ENCODE measurements at places on chromosomes 2 and 18. TPM values are rescaled to one million over a fixed set of nuclear protein-coding genes. Genes with fewer than 3 reads are reported as not detected.

ELP2 gene
- 43.3 TPM for total RNA-seq

HOXD13 gene
- 0.06 TPM for total RNA-seq

DSG1 gene
- total RNA-seq, result not detected

SH3RF3 gene
- 6.1 TPM for total RNA-seq

FSIP2 gene
- not detected for total RNA-seq

DNA sequence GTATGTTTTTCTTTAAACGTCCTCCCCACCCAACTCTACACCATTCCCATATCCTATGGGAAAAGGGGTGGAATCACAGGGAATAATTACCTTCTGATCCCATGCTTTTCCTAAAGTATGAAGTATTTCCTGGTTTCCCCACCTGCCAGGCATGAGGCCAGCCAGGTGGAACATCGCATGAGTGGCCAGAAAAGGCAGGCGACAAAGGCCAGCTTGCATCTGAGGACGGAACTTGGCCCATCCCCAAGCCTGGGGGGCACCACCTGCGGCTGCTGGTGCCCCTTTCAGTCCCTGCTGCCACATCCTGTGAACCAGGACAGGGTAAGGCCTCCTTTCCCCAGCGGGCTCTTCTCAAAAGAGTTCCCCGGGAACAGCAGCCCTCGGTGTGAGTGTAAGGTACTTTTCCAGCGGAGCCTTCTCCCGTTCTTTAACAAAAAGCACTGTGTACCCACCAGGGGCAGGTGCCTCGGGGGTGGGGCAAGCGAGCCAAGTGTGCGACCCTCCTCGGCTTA, 1.2 kb upstream of the ERFE start:
- no peak overlapping the region for H3K4me3 ChIP-seq
- H3K27ac ChIP-seq, result no peak overlapping the region
- no peak for DNase-seq

- peaks cover 34% of the 10 kb centered on the region for H3K4me1 ChIP-seq
- no peaks in the 10 kb centered on the region for H3K27me3 ChIP-seq
- peak within 1 kb of the TSS; percentile 92 for H3K4me3 ChIP-seq
- H3K27ac ChIP-seq, result peak within 1 kb of the TSS; percentile 75
Observed at GRCh38 chr18:44680273-44681075, at the start of gene SETBP1. SETBP1 (plus strand) TSS chr18:44680888; CDS start chr18:44701347, 20,459 bp downstream.

DNA sequence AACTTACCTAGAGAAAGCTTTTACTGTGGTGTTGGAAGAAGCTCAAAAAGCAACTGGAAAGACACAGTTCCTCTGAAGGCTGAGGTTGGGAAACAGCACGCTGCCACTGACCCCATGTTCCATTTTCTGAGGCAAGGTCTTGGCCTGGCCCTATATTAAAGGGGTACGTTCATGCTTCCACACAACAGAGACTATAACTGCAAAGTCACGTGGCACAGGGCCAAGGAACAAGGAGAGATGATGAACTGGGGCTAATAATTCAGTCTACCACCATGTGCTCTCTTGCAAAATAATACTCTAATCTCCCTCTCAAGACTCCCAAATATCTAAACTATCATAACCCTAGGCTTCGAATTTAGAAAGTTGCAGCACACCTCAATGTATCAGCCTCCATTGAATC, 381.6 kb downstream of the DSEL start:
- H3K4me3 ChIP-seq, result no peak overlapping the region
- H3K4me1 ChIP-seq, result no peaks in the 10 kb centered on the region
- no peaks in the 10 kb centered on the region for H3K36me3 ChIP-seq
- DNase-seq, result no peak
- H3K27ac ChIP-seq, result no peak overlapping the region

GRCh38 chr2:61193670-61194561, 31.9 kb downstream of the C2orf74 start:
- H3K27ac ChIP-seq, result no peak overlapping the region
- no peak overlapping the region for H3K4me3 ChIP-seq
- DNase-seq, result no peak
- no peaks in the 10 kb centered on the region for H3K27me3 ChIP-seq
- peaks cover 37% of the 10 kb centered on the region for H3K36me3 ChIP-seq
- H3K4me1 ChIP-seq, result no peaks in the 10 kb centered on the region

DNA sequence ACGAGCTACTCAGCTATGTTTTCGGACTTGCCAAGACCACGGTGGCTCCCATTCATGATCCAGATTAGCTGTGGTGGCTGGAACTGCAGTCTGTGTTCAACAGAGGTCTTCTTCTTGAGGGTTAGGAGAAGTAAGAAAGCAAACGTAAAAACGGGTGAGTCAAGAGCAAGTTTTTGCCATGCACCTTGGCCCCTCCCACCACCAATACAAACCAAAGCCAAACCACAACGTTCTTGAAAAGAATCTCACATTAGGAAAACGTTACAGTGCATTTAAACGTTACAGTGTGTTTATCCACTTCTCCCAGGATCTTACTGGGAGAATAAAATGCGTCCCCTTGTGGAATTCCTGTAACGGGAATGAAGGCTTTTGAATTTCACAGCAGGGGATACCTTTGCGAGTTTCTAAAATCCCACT, 725 bp downstream of the FBXO48 start:
- H3K27ac ChIP-seq, result peak overlapping the region; percentile 56
- peak overlapping the region; percentile 80 for H3K4me3 ChIP-seq
- no peak for DNase-seq
- H3K27me3 ChIP-seq, result no peaks in the 10 kb centered on the region

DNA sequence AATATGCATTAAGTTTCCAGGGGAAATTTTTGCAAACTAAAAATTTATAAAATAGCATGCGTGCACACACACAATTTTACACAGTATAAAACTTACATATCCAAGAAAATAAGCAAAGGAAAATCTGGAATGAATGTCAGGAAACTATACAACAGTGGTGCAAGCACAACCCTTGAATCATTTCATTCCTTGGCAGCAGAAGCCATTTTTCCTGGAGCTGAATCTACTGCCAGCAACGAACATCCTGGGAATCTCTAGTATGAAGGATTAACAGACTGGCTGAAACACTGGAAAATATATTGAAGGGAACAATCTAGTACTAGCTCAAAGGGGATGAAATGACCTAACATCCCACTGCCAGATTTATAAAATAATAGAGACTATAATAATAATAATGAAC, 235.3 kb downstream of the DYM start:
- no peak for DNase-seq
- no peak overlapping the region for H3K27ac ChIP-seq
- H3K36me3 ChIP-seq, result no peaks in the 10 kb centered on the region
- no peak overlapping the region for H3K4me3 ChIP-seq
- no peaks in the 10 kb centered on the region for H3K27me3 ChIP-seq
- H3K4me1 ChIP-seq, result no peaks in the 10 kb centered on the region

DNA sequence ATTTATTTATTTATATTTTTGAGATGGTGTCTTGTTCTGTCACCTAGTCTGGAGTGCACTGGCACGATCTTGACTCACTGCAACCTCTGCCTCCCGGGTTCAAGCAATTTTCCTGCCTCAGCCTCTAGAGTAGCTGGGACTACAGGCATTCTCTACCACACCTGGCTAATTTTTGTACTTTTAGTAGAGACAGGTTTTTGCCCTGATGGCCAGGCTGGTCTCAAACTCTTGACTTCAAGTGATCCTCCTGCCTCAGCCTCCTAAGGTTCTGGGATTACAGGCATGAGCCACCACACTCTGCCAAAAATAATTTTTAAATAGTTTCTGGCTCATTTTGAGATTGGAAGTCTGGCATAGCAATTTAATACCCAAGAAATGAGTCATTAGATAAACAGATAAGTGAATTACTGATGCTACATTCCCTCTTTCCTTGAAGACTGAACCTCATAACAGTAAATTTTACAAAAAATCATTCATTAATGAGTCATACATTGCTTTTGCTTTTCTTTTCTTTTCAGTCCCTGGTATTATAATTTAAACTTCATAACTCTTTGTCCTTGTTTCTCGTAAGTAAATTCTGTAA, 881.6 kb upstream of the PIK3C3 start:
- H3K27me3 ChIP-seq, result no peaks in the 10 kb centered on the region
- peak overlapping the region; percentile 56 for H3K27ac ChIP-seq
- H3K36me3 ChIP-seq, result no peaks in the 10 kb centered on the region
- peak; percentile 41 for DNase-seq

GRCh38 chr18:56921896-56922480, 224.9 kb upstream of the BOD1L2 start:
- no peaks in the 10 kb centered on the region for H3K4me1 ChIP-seq
- no peak overlapping the region for H3K4me3 ChIP-seq
- H3K36me3 ChIP-seq, result no peaks in the 10 kb centered on the region
- H3K27ac ChIP-seq, result no peak overlapping the region
- no peak for DNase-seq
- no peaks in the 10 kb centered on the region for H3K27me3 ChIP-seq

DNA sequence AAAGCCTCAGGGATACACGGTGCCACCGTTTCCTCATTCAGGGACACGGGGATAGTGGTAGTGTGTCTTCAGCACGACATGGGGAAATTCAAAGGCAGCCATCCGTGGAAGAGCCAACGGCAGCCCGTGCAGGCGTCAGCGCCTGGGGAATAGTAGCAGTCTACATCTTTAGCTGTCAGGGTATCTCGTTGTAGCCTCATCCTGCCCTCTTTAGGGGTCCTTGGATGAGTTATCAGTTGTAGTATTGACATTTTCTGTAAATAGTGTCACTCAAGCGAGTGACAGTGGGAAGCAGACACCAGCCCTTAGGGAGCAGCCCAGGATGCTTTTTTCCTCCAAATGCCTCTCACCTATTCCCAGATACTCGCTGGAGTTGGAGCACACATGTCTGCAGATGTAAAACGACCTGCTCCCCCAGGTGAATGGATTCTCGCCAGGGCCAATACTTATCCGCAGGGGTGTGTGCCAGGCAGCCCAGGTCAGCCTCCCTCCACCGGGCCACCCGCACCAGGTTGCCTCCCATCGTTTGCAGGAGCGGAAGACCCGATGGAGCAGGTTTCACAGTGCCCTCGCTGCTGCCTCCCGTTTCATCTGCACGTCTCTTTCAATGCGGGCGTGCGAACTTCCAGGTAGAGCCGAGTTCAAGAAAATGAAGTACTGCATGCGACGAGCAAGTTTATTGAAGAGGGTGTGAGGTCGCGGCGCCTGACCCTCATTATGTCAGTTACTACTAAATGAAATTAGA, 41.0 kb downstream of the AGAP1 start:
- H3K4me1 ChIP-seq, result no peaks in the 10 kb centered on the region
- no peak overlapping the region for H3K4me3 ChIP-seq
- DNase-seq, result no peak
- H3K27me3 ChIP-seq, result no peaks in the 10 kb centered on the region

Measured in SJSA1 (cell line).